Suppressor macrophage (primary cell): ENCODE measurements at places on chromosomes 4 and X.
A peak's percentile ranks its signal among the peaks of the same experiment; 100 is the strongest.

DNA sequence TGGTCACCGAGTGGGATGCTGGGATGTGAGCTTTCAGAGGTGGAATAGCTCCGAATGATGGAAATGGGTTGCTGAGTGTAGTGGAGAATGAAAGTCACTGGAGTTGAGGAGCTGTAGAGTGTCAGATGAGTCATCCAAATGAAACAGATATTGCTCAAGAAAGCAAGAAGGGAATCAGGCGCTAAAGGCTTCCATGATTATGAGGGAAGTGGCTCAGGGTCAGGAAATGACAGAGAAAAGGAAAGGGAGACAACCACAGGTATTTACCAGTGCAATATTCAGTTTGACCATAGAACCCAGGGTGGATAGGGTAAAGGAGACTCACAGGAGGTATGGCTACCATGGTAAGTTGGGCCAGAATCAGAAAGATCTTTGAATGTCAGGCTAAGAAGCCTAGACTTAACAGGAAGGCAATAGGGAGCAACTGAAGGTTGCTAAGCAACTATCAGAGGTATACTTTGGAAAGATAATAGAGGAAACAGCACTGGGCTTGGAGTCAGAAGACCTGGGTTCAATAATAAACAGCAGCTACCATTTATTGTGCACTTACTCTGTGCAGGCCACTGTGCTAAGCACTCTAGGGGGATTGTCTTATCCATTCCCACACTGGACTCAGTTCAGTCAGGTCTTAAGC lies 11.7 kb downstream of the LAS1L start:
- DNase-seq, result no peak

- peak; percentile 14 for DNase-seq
These were observed at the start of gene PCDH19 for GRCh38 chrX:100409610-100410590. PCDH19 (minus strand) TSS chrX:100410273; CDS start chrX:100408597, 1,676 bp downstream.

DNA sequence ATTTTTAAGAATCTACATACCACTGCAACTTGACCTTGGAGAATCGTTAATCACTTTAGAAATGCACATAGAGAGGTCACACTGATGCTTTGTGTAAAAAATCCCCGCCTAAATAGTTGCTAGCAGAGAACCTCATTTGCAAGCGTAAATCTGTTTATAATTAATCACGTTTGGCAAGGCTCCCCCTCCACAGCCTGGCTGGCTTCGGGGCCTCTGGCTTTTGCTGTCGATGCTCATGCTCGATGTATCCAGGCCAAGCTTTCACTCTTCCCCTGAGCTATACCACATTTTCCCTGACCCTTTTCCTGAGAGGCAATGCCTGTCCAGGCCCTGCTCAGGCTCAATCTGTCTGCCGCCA lies 23.4 kb downstream of the CYTL1 start:
- DNase-seq, result no peak

GRCh38 chr4:125573368-125573767 lies 258.6 kb downstream of the FAT4 start:
- DNase-seq, result no peak

DNA sequence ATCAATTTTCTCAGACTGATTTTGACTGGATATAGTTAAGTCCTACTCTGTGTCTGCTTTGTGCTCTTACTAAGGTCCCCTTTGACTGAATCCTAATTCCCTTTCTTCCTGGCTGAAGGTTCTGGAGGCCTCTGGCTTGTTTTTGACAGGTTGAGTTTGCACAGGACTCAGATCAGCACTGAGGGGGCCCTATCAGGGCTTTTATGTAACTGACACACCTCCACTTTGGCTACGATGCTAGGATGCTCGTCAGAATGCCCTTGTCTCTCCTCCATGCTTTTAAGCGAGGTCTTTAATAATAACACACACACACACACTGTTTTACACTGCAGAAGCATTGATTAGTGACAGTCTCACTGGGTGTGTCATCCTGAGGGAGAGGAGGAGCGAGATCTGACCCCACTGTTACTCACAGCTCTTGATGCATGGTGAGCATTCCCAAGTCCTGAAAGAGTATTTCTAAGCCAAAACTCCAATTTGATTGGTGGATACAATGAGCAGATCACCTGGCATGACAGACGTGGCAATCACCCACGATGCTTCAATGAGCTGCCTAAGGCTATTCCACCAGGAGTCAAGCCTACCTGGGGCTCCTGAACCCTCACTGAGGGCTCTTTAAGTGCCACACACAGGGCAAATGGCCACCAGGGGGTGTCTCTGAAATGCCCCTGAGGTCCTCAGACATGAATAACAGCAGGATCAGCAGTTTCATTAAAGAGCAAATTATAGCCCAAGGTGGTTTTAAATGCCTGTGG lies 130.4 kb upstream of the CPEB2 start:
- peak; percentile 67 for DNase-seq

DNA sequence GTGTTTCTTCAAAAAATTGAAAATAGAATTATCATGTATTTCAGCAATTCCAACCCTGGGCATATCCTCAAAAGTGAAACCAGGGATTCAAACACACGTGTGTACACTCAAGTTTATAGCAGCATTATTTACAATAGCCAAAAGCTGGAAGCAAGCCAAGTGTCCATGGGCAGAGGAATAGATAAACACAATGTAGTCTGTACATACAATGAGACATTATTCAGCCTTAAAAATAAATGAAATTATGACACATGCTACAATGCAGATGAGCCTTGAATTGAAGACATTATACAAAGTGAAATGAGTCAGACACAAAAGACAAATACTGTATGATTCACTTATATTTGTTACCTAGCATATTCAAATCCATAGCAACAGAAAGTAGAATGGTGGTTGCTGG lies 853.4 kb downstream of the STIM2 start:
- no peak for DNase-seq

DNA sequence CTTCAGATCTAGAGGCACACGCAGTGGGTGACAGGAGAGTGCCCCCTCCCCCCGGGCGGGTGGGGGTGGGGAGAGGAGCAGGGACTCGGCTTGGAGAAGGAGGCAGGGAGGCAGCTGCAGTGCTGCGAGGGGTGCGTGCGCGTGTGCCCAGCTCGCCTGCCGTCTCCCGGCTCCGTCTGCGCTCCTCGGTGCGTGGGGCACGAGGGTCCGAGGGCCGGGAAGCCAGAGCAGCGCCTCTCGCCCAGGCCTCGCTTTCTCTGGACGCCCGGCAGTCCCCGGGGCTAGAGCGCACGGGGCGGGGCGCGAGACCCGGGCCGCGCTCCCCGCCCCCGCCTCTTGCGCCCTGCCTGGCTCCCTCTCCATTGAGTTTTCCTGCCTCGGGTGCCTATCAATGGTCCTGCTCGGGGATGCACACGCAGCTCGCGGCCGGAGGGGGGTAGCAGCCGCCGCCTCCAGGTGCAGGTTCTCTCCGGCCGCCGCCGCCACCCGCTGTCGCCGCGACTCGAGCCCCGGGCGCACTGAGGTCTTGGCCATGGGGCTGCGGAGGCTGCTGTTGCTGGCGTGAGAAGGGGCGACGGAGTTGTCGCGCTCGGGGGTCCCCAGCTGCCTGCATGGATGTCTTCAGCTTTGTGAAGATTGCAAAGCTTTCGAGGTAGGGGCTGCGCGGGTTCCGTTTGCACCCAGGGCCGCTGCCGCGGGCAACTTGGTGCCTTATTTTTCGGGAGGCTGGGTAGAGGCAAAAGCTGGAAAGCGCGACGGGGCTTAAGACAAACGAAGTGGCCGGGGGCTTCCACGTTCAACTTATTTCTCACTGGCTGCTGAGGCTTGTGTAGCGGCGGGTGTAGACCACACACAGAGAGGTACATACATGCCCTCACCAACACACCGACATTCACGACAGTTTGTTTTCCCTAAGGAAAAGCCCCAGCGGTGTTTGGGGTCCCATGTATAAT lies at the start of gene FRMPD4:
Gene FRMPD4 (plus strand): TSS at position 113 of the 953 bp plus-strand sequence. CDS start 499 bp downstream, at position 612.
- no peak for DNase-seq

DNA sequence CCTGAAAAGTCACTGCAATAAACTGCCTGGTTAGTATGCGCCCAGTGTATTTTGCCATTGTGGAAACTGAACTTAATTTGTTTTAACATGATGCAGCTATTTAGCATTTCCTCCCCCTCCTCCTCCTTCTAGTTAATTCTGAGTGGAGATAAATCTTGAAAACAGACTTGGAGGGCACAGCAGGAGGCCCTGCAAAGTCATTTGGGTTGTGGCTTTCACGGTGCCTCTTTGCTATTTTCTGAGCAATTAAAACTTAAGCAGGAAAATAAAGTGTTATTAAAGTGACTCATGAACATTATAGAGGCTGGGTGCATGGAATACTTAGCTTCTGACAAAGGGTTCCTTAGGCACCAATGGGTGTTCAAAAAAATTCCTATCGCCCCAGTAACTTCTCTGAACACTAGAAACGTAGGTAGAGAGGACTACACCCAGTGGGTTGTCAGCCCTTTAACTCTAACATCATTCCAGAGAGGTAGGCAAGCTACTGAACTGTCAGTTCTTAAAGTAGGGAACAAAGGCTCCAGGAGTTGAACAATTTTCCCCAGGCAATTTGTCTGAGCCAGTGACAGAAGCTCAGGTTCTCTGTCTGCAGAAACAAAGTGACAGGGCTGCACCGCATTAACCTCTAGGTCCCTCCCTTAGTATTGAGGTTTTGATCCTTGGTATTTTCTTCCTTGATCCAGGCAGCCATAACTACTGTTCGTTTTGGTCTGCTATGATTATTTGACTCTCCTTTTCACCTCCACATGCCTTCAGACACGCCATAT lies 158.3 kb upstream of the KIT start:
- DNase-seq, result no peak

DNA sequence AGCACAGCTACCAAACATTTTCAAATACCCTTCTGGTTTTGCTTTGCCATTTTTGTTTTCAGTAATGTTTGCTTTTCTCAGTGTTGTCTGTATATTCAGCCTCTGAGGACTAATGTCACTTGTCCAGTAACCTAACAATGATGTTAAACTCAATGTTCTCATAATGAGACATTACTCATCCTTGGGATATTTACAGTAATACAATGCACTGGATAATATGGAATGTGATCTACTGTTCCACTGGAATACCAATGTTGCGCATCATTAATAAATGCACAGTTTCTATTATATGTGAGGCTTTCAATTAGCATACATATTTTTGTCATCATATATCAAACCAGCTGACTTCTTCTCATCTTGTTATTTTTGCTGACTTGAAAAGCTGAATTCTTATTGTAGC lies 259.1 kb downstream of the SH2D1A start:
- DNase-seq, result no peak

DNA sequence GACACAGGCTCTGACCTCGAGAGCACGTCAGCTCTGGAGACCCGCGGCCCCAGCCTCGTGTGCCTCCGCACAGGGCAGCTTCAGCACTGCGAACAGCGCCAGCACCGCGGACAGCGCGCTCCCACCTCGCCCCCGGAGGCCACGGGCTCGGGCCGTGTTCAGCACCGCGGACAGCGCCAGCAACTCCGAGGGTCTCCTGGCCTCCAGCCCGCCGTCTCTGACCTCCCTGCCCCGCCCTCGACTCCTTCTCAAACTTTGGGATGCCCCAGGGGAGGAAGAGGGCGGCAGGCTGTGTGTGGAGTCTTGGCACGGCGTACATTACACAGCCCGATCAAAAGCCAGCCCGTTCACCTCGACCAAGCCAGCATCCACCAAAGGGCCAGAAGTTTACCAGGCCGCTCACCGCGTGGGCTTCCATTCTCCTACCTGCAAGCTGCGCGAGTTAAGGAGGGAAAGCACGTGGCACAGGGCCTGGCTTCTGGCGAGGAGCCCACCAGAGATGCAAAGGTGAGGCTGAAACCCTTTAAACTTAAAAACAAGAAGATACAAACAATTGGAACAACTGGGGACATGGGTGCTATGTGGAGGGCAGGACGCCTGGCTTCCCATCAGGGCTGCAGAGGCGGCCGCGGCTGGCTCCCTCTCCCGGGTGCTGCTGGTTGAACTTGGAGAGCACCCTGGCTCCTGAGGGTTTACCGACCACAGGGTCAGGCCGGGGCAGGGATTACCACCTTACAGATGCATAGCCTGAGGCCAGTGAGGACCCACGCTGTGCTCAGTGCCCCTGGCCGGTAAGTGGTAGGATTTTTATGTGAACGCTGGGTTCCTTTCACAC lies 4.5 kb upstream of the NKX1-1 start:
- DNase-seq, result peak; percentile 29

DNA sequence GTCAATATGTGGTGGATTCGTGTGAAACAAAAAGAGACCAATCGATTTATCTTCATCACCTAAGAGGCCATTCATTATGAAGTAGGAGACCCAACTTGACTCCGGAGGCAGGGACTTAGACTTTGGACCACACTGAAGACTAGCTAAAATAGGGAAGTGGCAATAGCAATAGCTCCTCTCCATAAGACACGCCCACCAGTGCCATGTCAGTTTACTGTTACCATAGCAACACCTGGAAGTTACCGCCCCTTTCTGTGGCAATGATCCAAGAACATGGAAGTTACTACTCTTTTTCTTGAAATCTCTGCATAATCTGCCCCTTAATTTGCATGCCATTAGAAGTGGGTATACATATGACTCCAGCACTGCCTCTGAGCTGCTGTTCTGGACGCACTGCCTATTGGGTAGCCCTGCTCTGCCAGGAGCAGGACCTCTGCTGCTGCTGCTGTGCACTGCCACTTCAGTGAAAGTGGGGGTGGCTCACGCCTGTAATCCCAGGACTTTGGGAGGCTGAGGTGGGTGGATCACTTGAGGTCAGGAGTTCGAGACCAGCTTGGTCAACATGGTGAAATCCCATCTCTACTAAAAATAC lies 163.2 kb downstream of the PRKX start:
- DNase-seq, result peak; percentile 57

GRCh38 chr4:113053883-113054282 lies 4.4 kb downstream of the ANK2 start:
- DNase-seq, result no peak

GRCh38 chrX:154990496-154990895 lies 32.0 kb downstream of the F8 start:
- DNase-seq, result no peak

- DNase-seq, result no peak
These were observed 27.4 kb downstream of the ADH5 start for GRCh38 chr4:99061048-99061700.

GRCh38 chr4:40308528-40309122 lies 26.5 kb upstream of the CHRNA9 start:
- no peak for DNase-seq

DNA sequence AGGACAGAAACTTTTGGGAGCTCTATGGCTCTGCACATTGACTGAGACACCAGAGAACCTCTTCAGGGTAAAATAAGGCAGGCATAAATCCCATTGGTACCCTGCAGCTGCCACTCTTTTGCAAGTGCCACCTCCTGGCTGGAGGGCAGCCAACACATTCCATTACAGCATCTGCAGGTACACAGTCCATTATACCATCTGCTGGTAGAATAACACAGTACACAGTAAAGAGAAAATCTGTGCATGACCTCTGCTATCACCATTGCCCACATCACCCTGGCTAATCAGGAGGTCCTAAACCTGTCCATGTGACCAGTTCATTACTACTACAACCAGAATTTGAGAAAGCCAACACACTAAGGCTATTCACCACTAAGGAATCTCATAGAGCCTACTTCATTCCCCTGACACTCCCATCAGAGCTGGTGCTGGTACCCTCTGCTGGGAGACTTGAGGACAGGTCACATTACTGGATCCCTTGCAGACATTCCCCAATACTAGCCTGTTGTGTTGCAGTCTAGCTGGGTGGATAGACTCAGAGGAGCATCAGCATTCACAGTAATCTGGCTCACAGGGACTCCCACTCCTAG lies 176.2 kb upstream of the TACR3 start:
- DNase-seq, result no peak
